ENCODE measurements at places on chromosomes 7 and 10.

DNA sequence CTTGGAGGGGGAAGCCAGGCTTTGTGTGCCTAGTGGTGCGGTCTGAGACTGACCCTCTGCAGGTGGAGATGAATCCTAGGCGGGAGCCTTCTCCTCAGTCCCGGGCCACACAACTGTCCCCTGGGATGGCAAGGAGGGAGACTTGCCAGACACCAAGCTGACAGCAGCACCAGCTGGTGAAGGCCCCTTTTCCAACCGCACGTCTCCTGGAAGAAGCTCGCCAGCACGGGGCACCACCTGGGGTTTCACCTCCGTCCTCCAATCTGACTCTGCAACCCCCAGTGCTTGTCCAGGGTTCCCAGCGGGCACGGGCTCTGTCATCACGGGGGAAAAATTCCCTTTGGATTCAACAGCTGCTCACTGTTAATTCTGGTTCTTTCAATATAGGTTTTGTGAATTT, 34.2 kb upstream of the TCERG1L start:
- DNase-seq, result no peak

DNA sequence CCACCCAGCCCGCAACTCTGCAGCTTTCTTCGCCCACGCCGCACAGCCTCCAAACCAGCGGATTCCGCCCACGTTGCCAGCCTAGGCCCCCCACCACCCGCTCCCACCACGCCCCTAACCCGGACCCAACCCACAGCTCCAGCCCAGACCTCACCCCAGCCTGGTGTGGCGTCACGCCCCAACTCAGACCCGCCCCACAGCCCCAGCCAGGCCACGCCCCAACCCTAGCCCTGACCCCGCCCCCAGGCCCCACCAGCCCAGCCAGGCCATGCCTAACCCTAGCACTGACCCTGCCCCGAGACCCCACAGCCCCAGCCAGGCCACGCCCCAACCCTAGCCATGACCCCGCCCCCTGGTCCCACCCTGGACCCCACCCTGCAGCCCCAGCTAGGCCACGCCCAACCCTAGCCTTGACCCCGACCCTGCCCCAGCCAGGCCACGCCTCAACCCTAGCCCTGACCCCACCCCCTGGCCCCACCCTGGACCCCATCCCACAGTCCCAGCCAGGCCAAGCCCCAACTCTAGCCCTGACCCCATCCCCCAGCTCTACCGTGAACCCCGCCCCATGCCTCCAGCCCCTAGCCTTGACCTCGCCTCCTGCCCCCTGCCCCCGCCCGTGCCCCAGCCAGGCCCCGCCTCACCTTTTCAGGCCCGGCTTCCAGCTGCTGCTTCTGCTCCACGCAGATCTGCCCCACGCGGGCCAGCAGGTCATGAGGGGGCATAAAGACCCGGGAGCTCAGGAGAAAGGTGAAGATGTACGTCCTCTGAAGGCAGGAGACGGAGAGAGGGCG, 64.0 kb downstream of the RASGEF1A start:
- DNase-seq, result peak; percentile 41

GRCh38 chr10:37476285-37476684, 350.9 kb downstream of the ANKRD30A start:
- no peak for DNase-seq

- no peak for DNase-seq
Measured at GRCh38 chr7:46755120-46756034, 826.5 kb downstream of the TNS3 start.

GRCh38 chr7:57354679-57355338, 95.2 kb upstream of the ZNF716 start:
- DNase-seq, result no peak

GRCh38 chr10:18793951-18794350, 134.7 kb downstream of the ARL5B start:
- no peak for DNase-seq

GRCh38 chr10:5566614-5567013, 41.9 kb downstream of the CALML3 start:
- DNase-seq, result no peak
